Pancreas (tissue), 10 donors: ENCODE measurements at places on chromosomes 6 and 20. TPM values are rescaled to one million over a fixed set of nuclear protein-coding genes. Genes with fewer than 3 reads are reported as not detected.

PRSS16 gene
- total RNA-seq, result 30.1 TPM

GRIK2 gene
- total RNA-seq, result 1.1 TPM

DNA sequence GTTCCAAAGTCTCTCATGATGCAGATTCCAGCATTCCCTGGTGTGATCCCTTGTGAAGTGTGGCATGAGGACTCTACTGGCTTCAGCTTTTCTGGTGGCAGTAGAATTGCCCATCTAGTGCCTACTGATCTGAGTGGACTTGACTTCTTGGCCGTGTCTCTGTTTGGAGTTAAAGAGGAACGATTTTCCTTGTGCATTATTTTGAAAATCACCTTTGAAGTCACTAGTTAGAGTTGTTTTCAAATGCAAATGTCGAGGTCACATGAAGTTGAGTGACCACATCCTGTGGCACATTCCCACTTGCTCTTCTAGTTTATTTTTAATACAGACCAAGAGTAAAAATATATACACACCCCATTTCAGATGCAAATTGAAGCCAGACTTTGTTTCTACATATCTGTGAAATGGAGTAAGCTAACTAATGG lies 270.7 kb upstream of the TAB2 start:
- no peak for DNase-seq

DNA sequence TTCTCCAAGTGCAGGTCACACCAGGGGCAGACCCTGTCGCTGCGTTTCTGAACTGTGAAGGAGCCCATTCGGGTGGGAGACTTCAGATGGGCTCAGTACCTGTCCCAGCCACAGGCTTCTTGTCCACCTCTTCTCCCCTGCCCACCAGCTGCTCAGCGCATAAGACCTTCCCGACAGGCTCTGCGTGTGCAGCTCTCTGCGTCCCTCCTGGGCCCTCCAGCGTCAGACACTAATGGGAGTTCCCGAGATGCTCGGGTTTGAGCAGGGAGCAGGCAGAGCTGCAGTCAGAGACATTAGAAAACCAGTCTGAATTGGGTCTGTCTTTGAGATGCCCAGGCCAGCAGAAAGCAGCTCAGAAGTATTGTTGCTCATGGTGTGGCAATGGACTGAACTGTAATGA lies 50.4 kb downstream of the TCP11 start:
- no peak for DNase-seq

HS3ST5 gene
- 0.08 TPM for total RNA-seq

- DNase-seq, result no peak
Measured at GRCh38 chr6:140208286-140208685, 833.8 kb upstream of the CITED2 start.

CDH22 gene
- total RNA-seq, result 3.4 TPM

CD109 gene
- total RNA-seq, result 0.46 TPM

MOG gene
- not detected for total RNA-seq

DNA sequence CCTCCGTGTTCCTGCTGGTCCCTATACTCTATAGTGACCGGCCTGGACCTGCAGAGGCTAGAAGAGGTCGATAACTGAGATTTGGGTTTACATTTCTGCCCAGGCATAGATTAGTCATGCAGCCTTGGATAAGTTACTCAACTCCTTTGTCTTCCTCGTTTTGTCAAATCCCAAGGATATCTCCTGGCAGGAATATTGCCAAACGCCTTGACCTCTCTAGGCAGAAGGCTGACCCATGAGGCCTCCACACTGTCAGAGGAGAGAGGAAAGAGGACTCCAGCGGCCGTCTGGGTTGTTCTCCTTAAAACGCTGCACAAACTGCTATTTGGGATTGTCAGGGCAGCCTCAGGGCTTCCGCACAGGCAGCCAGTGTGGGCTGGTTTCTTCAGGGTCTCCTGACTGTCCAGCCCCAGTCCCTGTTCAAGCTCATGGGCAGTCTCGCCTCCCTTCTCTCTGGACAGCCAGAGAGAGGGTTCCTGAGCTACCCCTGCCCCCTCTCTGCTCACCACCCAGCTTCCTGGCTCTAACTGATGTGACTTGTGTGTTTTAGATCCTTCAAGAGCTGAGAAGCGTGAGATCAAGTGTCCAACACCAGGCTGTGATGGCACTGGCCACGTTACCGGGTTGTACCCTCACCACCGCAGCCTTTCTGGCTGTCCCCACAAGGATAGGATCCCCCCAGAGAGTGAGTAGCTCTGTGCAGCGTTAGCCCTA lies 44.7 kb upstream of the PCMTD2 start:
- DNase-seq, result no peak

DNA sequence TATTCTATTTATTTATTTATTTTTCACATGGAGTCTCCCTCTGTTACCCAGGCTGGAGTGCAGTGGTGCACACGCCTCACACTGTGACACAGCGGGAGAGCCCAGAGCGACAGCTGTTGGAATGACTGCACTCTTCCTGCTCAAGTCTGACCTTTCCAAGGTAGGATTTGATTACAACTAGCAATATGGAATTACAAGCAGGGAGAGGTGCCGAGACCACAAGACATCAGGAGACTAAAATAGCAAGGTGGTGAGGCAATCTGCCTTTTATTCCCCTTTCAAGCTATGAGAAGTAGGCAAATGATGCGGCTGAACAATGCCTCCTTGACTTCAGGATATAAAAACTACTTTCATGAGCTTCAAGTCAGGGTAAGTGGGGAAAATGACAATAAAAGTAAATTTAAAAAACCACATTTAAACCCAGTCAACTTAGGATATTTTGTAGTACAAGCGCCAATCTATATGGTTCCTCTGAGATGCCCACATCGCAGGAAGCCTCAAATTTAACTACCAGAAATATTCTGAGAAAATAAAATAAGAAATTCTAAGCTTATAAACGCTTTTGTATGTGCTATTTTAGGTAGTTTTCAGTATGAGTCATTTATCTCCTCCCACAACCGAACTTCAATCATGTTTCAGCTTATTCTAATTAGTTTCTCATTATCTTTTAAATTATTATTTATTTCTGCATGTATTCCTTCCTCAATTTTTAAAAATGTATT lies 146.9 kb upstream of the SGK1 start:
- no peak for DNase-seq

GRCh38 chr20:52524861-52525260 lies 333.3 kb upstream of the ZFP64 start:
- DNase-seq, result no peak

PSORS1C1 gene
- total RNA-seq, result 0.08 TPM

DNA sequence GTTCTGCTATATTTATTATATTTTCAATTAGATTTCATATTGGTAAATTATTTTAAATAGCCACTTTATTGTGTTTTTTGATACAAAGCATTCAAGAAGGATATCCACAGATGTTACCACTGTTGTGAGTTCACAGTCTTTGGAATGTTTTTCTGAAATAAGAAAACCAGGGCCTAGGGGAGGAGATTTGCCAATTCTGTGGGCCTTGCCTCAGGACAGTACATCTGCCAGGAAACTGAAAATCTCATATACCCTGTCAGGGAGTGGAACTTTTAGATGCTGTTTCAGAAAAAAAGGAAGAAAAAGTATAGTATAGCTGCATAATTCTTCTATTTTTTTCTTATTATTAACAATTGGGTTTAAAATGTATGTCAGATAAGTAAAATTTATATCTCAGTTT lies 995.9 kb upstream of the ADGRB3 start:
- no peak for DNase-seq

SPATA25 gene
- total RNA-seq, result 0.87 TPM

DNA sequence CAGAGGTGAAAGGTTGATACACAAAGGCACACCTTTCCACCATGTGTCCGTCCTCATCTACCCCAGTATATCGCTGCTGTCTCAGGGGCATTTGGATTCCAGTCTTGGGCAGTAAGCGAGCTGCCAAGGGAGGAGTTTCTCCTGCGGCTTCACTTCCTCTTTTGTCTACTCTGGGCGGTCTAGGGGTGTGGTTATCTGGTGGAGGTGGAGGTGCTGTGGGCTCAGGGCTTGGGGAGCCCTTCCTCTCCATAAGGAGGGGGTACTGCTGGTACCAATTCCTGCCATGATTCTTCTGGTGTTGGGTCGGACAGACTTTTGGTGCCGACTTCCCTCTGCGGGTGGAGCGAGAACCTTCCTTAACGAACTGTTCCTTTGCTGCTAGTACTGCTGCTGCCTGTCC lies 31.9 kb upstream of the FABP7 start:
- DNase-seq, result no peak

DNA sequence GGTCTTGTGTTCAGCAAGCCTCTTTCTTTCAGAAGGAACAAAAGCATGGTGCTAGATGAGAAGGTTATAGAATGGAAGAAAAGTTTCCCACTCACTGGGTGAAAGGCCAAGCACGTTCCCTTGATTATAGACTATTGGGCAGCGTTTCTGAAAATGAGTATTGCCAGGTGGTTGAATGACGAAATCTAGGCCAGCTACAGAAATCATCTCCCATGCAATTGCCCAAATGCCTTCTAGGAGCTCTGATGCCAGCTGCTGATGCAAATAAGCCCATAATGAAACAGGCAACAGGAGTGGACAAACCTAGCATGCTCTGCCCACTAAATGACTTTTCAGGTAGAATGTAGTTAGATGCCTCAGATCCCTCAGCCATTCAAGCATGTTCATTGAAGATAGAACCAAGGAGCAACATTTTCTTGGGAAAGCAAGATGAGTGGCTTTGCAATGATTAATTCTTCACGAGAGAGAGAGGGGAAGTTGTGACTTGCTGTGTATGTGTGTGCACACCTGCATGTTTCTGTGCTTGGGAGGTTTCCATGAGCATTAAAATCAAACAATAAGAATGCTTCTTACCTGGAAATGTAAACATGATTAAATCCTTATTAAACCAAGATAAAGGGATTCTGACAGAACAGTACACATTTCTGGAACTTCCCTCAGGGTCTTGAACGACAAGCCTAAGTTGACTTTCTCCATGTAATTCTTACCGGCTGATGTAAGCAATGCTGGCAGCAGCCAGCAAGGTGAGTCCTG lies 43.6 kb downstream of the ADTRP start:
- no peak for DNase-seq

QRSL1 gene
- 6.2 TPM for total RNA-seq

GRCh38 chr6:144468709-144469108 lies 183.6 kb downstream of the UTRN start:
- no peak for DNase-seq

GRCh38 chr6:22804620-22805261 lies 235.4 kb downstream of the HDGFL1 start:
- no peak for DNase-seq

- DNase-seq, result no peak
Measured at GRCh38 chr6:121811106-121811505, 375.7 kb downstream of the GJA1 start.

DNA sequence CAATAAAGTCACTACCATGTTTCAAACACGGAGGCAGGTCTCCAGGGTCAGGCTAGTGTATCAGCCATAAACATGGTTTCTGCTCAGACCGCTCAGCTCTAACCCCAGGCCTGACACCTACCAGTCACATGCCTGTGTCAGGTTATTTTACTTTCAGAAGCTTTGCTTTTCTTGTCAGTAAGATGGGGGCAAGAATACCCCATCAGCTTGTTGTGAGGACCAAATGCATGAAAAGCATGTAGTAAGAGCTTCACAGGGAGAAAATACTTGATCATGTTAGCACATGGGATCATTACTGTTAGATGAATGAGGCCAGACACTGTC lies 65.2 kb upstream of the PIM1 start:
- no peak for DNase-seq

- no peak for DNase-seq
Measured at GRCh38 chr20:39452583-39453340, 490.6 kb downstream of the DHX35 start.

EBF4 gene
- total RNA-seq, result 6.8 TPM

QKI gene
- total RNA-seq, result 18.0 TPM

DNA sequence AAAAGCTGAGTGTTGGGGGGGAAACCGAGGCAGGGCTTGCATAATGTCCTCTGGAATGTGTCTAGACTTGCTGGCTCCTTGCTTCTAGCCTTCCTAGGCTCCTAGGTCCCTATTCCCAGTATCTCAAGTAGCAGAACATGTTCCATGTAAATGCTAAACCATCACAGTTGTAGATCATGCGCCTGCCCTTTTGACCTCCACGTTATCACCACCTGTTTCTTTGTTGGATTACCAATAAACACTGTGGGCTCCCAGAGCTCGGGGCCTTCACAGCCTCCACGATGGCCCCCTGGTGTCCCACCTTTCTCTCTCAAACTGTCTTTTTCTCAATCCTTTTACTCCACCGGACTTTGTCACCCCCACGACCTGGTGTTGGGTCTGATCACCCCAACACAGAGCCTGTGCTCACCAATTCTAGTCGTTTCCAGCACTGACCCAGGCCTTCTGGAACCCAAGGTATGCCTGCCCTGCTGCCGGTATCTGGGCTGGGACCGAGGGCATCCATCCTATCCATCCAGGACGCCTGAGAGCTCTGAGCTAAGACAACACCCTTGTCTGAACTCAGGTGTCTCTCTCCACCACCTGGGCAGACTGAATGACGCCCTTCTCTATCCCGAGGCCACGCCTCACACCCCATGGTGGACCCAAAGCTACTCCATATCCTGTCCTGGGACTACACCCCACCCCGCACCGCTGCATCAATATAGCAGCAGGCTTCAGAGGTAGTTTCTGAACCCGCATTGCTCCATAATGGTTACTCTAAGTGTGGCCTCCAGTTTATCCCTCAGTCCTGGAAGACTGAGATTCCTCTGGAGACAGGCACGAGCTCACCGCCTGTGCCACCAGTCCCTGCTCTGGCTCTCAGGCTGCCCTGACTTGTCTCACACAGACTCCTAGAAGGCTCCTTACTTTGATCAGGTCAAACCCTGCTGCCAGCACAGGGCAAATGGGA lies 9.3 kb upstream of the PRR18 start:
- DNase-seq, result no peak

TINAG gene
- total RNA-seq, result not detected

- DNase-seq, result no peak
Measured at GRCh38 chr6:54248994-54249393, 59.2 kb upstream of the TINAG start.

FNDC1 gene
- 0.88 TPM for total RNA-seq

CEP85L gene
- 6.7 TPM for total RNA-seq

- DNase-seq, result no peak
Measured at GRCh38 chr20:38178065-38178491, 13.0 kb upstream of the TGM2 start.

DNA sequence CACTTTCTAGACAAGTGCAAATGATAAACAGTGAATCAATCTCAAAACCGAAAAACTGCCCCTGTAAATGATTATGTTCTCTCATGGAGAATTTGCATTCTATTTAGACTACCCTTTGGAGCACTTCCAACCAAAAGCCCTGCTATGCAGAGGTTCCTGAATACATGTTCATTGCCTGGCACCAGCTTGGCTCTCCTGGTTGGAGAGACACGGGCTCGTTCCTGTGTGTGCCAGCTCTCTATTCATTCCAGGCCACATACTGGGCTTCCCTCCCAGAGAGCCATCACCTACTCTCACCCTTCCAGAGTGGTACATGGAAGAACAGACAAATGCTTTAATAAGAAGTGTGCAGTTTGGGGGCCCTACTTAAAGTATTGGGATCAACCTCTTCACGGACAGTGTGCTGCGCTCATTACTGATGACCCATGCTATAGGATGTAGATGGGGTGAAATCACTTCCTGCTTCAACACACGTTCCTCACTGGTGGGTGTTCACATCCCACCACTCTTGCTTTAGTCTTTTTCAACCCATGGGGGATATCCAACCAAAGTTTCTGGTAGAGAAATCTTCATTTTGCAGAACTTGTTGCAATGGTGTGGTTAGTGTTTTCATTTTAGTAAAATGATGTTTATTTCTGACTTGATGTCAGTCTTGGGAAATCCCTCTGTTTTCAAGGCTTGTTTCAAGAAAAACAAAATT lies 38.5 kb upstream of the NAA20 start:
- DNase-seq, result no peak
